ENCODE measurements at places on chromosomes 7 and 10.

DNA sequence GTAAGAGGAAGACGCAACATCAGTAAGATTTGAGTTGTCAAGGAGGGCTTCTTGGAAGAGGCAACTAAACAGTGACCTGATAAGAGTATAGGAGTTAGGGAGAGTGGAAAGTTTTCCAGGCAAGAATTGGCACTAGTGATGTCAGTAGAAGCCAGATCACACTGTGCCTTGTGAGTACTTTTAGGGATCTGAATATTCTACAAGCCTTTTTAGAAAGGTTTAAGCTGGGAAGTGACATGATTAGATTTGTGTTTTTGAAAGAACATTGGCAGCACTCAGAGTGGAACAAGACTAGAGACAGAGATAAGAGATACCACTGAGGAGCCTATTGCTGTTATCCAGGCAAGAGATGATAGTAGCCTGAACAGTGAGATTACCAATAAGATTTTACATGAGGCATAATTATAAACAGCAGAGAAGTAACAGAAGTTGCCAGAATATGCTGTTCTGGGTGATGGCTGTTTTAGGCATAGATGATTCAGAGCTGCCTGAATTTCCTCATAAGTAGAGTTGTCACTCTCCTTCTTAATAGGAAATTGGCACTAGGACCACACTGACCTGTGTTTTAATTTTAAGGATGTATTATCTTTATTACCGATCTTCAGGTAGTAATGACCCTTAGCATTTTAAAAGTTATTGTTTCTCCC, 45.6 kb downstream of the NHLRC2 start:
- DNase-seq: no peak

DNA sequence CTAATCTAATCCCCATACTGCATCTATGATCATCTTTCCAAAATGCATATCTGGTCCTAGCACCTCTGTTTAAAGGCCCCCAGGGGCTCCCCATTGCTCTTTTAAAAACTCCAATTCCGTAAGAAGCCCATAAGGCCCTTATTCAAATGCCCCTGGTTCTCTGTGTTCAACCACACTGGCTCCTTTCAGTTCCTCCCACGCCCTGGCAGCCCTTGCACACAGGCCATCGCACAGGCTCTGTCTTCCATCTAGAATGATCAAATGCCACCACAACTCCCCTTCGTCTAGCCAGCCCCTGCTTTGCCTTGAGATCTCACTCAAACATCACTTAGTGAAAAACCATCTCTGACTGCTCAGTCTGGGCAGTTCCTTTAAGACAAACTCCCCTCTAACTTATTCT, 112.9 kb upstream of the LYZL2 start:
- DNase-seq: no peak

GRCh38 chr10:8921568-8921967, 867.1 kb downstream of the GATA3 start:
- DNase-seq: no peak

DNA sequence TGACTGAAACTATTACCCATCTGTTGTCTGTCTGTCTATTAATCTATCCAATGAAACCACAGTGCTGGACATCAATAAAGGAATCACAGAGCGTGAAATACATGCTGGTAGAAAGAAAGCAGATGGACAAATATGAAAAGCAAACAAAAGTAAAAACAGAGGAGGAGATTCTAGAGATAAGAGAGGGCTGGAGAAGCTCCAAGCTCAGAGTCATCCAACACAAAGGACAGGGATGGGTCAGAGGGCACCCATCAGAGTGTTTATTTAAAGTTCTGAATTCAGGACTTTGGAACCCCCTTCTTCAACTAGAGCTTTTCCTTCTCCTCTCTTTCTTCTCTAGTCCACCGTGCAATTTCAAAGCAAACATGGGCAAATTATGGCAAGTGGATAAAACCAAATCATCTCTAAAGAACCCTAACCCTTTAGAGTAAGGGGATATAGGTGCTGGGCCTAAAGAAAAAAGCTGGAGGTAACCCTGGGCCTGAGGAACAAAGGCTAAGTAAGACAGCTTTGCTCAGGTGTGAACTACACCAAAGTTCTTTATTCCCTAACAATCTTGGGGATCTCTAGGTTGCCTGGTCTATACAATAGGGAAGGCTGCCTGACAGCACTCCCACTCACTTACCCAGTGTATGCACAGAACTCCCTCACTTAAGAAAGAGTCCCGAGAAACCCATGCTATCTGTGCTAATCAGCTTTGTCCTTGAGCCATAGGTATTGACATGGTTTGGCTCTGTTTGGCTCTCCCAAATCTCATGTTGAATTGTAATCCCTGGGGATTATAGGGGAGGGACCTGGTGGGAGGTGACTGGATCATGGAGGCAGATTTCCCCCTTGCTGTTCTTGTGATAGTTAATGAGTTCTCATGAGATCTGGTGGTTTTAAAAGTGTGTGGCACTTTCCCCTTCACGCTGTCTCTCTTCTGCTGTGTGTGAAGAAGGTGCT, 97.0 kb downstream of the BAMBI start:
- DNase-seq: peak; percentile 36

GRCh38 chr10:86632009-86632800, 22.1 kb upstream of the OPN4 start:
- DNase-seq: no peak

- DNase-seq: no peak
Measured at GRCh38 chr7:110625294-110625693, 465.6 kb upstream of the LRRN3 start.

- DNase-seq: no peak
Measured at GRCh38 chr7:27434756-27435400, 192.3 kb downstream of the EVX1 start.

GRCh38 chr7:26556061-26556881, 264.6 kb downstream of the SNX10 start:
- peak; percentile 58 for DNase-seq

GRCh38 chr10:8873310-8873709, 818.8 kb downstream of the GATA3 start:
- DNase-seq: no peak

- DNase-seq: no peak
Measured at GRCh38 chr10:86815035-86815617, 58.7 kb downstream of the BMPR1A start.

DNA sequence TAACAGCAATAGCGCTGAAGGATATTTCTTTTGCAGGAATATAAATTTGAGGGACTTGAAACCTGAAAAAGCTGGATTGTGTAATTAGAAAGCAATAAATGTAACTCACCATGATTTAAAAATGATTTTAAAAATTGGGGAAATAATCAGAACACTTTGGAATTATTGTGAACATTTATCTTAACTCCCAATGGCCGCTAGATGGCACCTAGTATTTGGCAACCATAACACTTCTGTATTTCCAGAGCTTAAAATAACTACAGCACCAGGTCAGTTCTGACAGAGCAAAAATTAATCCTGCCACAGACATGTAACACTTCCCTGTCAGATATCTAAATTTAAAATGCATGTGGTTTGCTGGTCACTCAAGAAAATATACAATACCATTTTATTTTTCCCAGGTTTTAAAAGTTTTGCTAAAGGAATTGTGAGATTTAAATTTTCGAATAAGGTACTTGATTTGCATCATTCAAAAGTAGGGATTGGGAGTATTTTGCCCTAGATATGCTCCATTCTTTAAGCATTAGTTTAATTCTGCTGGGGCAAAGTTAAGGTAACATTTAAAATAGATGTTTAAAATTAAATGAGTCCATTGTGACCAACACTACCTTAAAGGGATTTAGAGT, 144.5 kb downstream of the PPP1R3A start:
- peak; percentile 24 for DNase-seq

DNA sequence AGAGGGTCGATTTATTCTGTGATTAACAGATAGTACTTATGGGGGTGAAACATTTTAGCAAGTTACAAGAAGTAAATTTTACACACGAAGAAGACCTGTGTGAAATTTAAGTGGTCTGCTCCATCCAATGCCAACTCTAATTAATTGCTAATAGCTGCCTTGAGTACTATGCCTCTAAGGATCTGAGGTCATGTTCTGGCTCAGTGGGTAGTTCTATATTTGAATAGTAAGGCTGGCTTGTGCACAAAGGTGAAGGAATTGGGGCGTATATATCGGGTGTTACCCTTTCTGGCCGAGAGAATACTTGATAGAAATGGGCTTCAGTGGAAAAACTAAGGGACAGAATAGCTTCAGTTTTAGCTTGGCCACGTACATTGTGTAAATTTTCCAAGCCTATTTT, 345.2 kb upstream of the ANKRD30A start:
- no peak for DNase-seq

Measured in SHP77 treated with DMSO at 0.1 percent for 48 hours (cell line).